ENCODE measurements at places on chromosomes 13 and 19.

GRCh38 chr19:7527516-7528191, 5.2 kb downstream of the MCOLN1 start:
- no peak for DNase-seq

DNA sequence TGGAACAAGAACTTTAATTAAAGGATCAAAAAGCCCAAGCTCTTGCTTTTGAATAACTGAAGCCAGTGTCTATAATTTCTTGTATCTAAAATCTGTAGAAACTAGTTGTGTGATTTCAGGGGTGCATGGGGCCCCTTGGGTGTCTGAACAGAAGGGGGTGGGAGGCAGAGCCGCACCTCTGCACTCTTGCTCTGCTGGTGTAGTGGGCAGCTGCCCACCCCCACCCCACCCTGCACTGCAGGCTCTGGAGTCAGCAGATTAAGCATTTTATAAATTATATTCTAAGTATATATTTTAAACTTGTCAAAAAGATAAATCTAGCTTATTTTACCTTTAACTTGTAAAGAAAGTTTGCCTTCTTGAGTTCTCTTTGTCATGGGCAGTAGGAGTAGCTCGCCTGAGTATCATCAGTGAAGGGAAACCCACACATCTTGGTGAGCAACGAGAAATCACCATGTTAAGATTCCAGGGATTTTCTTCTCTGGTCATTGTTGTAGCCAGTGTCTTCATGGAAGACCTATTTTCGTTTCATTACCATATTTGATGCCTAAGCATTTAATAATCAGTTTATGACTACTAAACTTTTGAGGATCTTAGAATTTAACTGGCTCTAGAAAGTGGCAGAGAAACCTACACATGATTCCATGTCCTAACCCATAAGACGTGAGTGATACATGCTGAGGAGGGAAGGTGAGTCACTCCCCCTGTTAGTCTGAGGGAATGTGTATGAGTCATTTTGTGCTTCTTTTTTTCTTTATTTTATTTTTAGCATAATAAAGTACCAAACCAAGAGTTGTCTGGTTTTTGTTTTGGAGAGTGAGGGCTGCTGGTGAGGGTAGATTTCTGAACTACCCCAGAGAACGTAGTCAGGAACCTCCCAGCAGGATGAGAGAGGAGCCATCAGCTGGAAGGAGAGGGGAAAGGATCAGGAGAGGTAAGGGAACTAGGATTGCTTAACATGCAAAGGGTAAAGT, 7.7 kb downstream of the UBE2L5 start:
- DNase-seq: peak; percentile 51

DNA sequence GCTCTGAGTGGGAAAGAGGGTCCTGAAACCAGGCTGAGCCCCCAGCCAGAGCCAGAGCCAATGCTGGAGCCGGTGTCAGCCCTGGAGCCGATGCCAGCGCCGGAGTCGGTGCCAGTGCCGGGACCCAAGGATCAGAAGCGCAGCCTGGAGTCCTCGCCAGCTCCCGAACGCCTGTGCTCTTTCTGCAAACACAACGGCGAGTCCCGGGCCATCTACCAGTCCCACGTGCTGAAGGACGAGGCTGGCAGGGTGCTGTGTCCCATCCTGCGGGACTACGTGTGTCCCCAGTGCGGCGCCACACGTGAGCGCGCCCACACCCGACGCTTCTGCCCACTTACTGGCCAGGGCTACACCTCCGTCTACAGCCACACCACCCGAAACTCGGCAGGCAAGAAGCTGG, 369 bp downstream of the NANOS3 start:
- no peak for DNase-seq

DNA sequence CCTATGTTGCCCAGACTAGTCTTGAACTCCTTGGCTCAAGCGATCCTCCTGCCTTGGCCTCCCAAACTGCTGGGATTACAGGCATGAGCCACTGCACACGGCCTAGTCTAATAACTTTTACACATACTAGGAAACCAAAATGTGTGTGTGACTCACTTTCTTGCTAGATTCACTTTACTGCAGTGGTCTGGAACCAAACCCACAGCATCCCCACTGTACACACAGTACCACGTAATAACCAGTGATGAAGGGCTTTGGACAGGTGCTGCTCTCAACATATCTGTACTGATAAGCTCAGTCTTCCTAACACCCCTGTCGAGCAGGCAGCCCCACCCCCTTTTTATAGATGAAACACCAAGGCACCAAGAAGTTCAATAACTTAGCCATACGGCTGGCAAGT, 5.1 kb downstream of the DNMT1 start:
- DNase-seq: no peak

GRCh38 chr19:13162724-13163608, 12.8 kb downstream of the IER2 start:
- peak; percentile 46 for DNase-seq

DNA sequence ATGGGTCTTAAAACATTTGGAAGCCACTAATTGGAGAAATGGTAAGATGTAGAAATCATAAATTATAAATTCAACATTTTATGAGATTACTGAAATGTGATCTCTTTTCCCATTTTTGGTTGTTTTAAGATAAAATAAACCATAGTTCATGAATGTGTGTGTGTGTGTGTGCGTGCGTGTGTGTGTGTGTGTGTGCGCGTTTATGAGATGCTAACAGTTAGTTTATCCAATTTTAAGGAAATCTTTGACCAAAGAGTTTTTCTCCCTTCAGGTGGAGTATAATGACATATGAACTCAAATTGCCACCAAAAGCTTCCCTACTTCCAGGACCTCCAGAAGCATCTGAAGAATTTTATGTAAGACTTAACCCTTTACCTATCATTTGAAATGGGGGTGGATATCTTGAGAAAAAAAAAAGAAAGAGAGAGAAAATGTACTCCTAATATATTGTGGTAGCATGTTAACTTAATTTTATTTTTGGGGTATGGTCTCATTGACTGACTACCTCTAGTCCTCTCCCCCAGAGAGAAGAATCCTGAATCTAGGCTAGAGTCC, 98.1 kb upstream of the AKAP11 start:
- DNase-seq: no peak

GRCh38 chr13:112442483-112443090, 66.4 kb downstream of the SPACA7 start:
- no peak for DNase-seq

GRCh38 chr13:89324582-89324981, 1653.4 kb downstream of the SLITRK5 start:
- no peak for DNase-seq

DNA sequence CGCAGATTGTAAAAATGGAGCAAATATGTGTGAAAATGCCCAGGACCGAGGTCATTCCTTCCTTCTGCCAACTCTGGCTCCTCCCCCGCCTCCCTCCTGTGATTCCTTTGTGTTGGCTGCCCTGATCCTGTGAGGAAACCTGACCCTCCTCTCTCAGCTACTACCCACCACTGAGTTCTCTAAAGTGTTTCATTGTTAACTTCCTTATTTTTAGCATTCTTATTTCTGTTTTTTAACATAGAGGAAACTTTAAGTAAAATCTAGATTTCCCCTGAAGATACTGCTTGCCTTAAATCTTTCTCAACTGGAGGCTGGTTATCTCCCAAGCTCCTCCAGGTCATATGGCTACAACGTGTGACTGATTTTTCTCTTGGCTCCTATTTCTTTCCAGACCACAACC, 21.7 kb upstream of the FBXL3 start:
- no peak for DNase-seq

DNA sequence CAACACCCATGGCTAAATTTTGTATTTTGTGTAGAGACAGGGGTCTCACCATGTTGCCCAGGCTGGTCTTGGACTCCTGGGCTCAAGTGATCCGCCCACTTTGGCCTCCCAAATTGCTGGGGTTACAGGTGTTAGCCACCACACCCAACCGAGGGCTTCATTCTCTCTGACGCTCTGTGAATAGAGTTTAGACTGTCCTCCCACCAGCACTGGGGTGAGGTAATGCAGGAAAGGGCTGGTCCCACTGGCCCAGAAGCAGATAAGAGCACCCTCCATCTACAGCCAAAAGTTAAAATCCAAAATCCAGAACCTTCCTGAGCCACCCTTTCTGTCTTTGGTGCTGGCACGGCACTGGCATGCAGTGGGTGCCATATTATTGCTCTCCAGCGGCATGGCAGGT, 31.8 kb upstream of the HOMER3 start:
- no peak for DNase-seq

GRCh38 chr19:36377541-36378178, 1.3 kb downstream of the ZFP14 start:
- DNase-seq: no peak

DNA sequence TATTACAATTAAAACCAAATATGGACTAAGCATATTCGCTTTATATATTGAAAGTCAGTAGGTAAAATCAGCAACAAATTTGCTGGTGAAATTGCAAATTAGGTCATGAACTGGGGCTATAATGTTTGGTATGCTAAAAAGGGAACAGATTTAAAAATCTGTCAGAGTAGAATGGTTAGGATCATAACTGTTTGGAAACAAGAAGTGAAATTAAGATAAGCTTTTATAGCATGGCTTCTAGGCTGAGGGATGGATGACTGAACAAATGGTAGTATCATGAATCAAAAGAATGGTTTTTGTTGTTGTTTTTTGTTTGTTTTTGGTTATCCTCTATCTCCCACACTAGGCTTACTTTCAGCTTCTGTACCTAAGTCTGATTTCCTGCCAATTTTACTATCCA, 1090.4 kb downstream of the PCDH9 start:
- DNase-seq: no peak

- no peak for DNase-seq
Measured at GRCh38 chr19:46753420-46754155, 7.3 kb upstream of the STRN4 start.

DNA sequence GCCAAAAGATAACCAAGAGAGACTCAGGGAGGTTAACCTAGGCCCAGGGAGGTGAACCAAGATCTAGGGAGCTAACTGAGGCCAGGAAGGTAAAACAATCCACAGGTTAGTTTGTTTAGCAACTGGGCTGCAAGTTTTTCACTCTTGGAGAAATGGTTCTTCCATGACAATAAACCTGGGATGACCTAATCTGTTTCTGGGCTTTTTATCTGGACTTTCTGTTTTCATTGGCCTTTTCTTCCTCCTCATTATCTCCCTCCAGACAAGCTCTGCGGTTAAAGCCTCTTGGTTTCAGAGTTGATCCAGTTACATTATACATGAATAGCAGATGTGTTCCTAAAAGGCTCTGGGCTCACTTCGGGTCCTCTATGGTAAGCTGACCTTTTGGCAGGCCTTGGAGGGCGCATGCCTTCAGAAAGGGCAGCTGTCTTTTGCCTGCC, 44.2 kb downstream of the PCDH8 start:
- DNase-seq: no peak

DNA sequence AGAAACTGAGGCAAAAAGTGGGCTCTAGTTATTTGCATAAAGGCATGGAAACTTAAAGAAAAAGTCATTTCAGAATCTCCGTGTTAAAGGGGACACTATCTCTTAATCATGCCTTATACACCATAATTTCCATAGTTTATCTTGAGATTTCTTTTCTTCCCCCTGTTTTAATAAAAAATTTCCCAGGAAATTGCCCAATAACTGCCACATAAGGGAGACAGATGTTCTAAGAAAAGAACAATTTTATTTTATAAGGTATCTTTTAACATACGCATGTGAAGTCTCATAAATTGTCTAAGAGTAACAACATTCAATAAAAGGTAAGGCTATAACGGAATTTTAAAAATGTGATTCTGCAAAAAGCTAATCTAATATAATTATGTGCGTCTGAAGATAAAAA, 371.3 kb downstream of the IRS2 start:
- no peak for DNase-seq
